ENCODE measurements at places on chromosomes 5 and 9. TPM values are rescaled to one million over a fixed set of nuclear protein-coding genes. Genes with fewer than 3 reads are reported as not detected.

PAX5 gene
- 0.19 TPM for polyA plus RNA-seq

FAM13B gene
- polyA plus RNA-seq = 53.3 TPM

N4BP3 gene
- polyA plus RNA-seq = 5.2 TPM

TAF1L gene
- polyA plus RNA-seq = 0.10 TPM

TAS2R1 gene
- 0.21 TPM for polyA plus RNA-seq

CRB2 gene
- polyA plus RNA-seq = 34.6 TPM

CNTFR gene
- polyA plus RNA-seq = 53.8 TPM

DTWD2 gene
- 17.2 TPM for polyA plus RNA-seq

PDE6A gene
- polyA plus RNA-seq = 0.11 TPM

IL3 gene
- not detected for polyA plus RNA-seq

DNA sequence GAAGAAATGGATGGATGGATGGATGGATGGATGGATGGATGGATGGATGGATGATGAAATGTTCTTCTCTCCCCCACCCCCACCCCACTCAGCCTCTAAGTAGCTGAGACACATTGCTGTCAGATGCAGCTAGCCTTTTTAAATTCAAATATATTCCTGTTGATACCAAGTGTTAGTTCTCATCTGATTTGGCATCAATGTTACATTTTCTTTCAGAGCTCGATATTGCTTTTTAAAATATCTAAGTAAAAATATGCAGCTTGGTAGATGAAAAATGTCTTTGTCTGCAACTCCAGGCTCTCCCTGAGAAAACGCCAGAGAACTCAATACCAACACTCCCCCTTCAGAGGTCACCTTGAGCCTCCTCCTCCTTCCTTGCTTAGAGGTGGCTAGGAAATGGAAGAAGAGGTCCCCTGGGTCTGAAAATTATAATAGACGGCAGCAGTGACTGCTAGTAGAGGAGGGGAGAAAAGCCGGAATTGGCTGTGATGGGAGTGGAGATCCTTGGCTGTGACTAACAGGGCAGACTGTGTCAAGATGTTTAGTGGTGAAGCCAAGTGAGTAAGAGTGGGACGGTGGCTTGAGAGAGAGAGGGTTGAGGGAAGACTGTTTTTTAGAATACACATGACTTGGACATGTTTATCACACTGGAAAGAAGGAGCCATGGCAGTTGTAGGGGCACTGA is 156.0 kb downstream of the ZNF462 start:
- no peak for DNase-seq

GRCh38 chr9:109880276-109881169 is 100.5 kb downstream of the PALM2AKAP2 start:
- DNase-seq = no peak

GRCh38 chr9:133430244-133430643 is 8.1 kb downstream of the ADAMTS13 start:
- no peak for DNase-seq

DNA sequence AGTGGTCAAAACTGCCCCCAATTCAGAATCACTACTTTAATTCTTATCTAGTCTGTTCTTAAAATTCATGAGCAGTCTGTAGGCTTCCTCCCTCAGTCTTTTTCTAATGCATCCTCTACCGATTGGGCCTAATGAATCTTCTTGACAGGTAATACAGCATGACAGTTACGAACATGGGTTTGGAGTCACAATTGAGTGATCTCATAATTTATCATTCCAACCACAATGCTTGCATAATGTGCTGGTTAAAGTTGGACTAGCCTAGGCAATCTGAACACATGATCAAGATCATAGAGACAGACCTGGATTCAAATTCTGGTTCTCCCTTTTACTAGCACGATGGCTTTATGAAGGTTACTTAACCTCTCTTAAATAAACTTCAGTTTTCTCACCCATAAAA is 33.1 kb upstream of the SETD9 start:
- DNase-seq = no peak

DNA sequence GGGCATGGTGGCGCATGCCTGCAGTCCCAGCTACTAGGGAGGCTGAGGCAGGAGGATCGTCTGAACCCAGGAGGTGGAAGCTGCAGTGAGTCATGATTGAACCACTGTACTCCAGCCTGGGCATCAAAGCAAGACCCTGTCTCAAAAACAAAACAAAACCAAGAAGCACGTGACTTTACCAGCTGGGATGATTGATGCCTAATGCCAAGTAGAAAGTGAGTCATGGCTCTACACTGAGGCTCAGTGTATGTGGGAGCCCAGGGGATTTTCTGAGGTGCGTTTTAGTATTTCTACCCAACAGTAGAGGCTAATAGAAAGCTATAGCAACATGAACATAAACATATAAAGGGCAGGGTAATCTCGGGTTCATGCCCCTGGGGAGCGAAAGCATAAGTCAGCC is 13.9 kb upstream of the BRD3OS start:
- no peak for DNase-seq

DNA sequence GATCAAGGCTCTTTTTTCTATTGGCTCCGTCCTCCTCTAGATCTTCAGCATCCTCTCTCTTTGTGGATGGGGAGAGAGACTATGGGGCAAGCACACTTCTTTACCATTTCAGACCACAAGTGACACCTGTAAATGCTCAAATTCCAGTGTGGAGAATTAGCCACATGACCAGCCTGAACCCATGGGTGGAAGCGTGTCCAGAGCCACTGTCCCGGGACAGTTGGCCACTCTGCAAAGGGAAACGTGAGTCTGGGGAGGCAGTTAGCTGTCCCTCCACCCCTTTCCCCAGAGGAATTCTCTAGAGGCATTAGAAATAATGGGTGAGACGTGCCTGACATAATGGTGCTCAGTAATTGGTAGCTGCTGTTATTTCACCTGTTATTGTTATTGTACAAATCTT is 40.9 kb downstream of the AMBP start:
- no peak for DNase-seq

- DNase-seq = no peak
These were observed 86.6 kb upstream of the ANKH start for GRCh38 chr5:14958188-14958587.

DNA sequence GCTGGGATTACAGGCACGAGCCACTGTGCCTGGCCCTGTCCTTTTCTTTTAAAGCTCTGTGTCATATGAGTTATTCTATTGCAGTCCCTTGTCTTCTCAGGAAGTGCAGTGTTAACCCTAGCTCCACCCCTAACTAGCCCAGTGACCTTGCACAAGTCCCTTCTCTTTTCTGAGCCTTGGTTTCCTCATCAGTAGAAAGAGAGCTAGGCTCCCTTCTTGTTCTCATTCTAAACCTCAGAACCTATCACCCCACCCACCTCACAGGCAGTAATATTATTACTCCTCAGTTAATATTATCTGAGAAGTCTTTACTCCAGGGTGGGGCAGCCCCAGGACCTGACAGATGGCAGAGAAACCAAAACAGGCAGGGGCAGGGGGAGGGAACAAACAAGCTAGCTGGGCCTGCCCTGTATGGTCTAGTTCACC is 7.2 kb downstream of the CYFIP2 start:
- no peak for DNase-seq

DNA sequence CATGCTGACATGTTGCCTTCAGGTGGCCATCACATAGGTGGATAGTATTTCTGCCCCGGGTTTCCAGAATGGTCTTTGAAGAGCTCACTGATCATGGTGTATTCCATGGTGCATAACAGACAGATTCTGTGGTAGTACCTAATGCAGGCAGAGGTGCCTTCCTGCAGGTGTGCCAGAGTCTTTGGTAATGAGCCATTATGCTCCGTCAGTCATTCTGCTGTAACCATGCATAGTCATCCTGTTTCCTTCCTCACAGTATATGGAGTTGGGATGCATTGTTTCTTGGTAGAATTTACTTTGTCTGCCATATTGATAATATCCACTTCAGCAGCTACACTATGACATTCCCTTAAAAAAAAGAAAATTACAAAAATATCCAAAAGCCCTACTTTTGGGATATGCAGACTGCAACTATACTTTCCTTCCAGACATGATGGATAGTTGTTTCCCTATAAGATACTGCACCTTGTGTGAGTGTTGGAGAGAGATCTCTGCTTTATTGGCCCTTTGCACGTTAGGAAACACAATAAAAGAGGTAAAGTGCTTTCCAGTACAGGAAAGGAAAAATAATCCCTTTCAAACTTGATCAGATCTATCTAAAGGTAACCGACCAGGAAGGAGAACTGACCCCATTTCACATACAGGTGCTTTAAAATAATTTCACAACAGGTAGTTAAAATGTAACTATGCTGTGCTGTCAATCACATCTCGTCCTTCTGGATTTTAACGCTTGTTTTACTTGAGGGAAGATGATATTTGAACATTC is 537.5 kb upstream of the WWC1 start:
- no peak for DNase-seq

DNA sequence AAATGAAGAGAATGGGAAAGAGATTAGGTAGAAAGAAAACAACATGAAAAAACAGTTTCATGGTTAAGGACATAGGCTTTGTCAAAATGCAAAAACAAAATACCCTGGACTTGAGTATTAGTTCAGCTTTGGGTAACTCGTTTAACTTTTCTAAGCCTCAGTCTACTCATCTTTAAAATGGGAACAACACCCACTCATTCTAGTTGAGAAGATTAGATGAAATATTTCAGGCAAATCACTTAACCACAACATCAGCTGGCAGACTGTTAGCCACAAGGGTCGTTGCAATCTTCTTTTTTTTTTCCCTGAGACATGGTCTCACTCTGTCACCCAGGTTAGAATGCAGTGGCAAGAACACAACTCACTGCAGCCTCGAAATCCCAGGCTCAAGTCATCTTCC is 185.6 kb downstream of the DCP2 start:
- no peak for DNase-seq

- DNase-seq = no peak
These were observed 665.0 kb upstream of the RIOK2 start for GRCh38 chr5:97847920-97848631.

- DNase-seq = no peak
These were observed 31.1 kb downstream of the DIRAS2 start for GRCh38 chr9:90611568-90611967.

DNA sequence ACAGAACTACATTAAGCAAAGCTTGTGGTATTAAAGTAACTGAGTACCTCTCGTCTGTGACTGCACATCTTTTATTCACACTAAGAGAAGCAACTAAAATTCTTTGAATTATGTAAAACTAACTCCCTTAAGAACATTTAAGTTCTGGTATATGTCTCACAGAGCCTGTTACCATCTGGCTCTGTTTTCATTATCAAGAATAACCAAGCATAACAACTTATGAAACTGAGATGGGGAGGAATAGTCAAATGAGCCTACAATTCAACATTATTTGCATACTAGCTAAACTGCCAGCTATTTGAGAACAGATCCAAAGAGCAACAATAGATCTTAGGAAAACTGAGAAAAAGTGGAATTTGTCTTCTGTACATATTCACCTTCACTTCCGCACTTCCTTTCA is 25.3 kb upstream of the ISOC1 start:
- DNase-seq = no peak

DNA sequence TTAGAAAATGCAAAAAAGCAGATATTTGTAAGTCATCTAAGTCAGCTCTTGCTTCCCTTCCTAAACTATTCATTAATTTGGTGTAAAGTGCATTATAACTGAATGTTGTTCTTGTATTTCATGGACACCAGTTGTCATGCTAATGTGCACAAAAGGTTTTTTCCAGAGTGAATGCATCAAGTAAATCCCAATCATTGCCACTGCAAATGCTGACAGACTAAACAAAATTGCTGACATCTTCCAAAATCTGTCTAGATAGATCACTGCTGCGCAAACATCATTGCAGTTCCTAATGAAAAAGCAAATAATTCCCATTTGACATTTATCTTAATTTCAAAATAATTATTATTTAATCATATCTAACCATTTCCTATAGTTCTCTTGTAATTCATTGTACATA is 161.7 kb downstream of the PDE4D start:
- no peak for DNase-seq

DNA sequence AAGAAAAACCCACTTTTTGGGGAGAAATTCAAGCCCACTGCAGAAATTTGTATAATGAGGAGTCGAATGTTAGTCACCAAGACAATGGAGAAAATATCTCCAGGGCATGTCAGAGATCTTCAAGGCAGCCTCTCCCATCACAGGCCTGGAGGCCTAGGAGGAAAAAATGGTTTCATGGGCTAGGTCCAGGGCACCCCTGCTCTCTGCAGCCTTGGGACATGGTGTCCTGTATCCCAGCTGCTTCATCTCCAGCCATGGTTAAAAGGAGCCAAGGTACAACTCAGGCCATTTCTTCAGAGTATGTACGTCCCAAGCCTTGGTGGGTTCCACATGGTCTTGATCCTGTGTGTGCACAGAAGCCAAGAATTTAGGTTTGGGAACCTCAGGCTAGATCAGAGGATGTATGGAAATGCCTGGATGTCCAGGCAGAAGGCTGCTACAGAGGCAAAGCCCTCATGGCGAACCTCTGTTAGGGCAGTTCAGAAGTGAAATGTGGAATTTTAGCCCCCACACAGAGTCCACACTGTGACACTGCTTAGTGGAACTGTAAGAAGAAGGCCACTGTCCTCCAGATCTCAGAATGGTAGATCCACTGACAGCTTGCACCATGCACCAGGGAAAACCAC is 561.4 kb downstream of the ISL1 start:
- DNase-seq = no peak

DNA sequence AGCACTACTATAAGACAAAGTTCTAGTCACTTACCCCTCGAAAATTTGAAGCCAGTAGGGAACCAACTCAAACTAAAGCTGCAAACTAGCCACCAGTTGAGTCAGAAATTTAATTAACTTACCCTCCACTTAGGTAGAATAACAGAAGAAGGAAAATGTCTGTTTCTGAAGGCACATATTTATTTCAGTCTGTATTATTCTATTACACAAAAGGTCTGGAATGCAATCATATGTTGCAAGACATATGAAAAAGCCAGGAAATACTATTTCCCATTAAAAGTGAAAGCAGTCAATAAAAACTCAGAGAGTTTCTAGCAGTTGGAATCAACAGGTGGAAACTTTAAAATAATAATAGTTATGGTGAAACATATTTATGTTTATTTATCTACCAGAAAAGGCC is 79.2 kb upstream of the SLCO4C1 start:
- no peak for DNase-seq

Measured in right renal pelvis (tissue), 4 donors.